ENCODE measurements at places on chromosomes 1 and 21. TPM values are rescaled to one million over a fixed set of nuclear protein-coding genes. Genes with fewer than 3 reads are reported as not detected.

- H3K4me3 ChIP-seq = no peak overlapping the region
- H3K36me3 ChIP-seq = no peaks in the 10 kb centered on the region
- H3K4me1 ChIP-seq = no peaks in the 10 kb centered on the region
Observed at GRCh38 chr1:76351655-76352054, 277.1 kb downstream of the ST6GALNAC3 start.

DNA sequence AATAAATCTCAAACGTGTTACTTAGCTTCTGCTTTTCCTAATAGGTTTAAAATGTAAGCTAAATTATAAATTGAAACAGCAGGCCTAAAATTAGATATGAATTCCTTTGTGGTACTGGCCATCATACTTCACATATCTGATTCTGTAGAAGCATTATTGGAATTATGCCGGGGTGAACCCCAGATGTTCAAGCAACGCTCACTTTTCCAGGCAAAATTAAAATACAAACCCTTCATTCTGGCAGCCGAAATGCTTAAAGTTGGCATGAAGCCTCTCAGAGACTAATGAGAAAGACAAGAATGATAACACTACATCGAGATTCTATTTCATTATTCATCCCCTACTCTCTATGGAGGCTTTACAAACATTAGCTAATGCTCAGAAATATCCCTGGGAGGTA is 1352.7 kb upstream of the ADGRL2 start:
- no peak overlapping the region for H3K4me3 ChIP-seq
- no peaks in the 10 kb centered on the region for H3K36me3 ChIP-seq

GRCh38 chr1:61047061-61047460 is 35.3 kb upstream of the NFIA start:
- H3K27ac ChIP-seq = no peak overlapping the region
- H3K27me3 ChIP-seq = no peaks in the 10 kb centered on the region
- H3K36me3 ChIP-seq = no peaks in the 10 kb centered on the region
- H3K4me1 ChIP-seq = no peaks in the 10 kb centered on the region
- no peak for DNase-seq

- no peaks in the 10 kb centered on the region for H3K27me3 ChIP-seq
- H3K4me3 ChIP-seq = no peak overlapping the region
Observed at GRCh38 chr1:237794071-237794470, 96.7 kb downstream of the ZP4 start.

DNA sequence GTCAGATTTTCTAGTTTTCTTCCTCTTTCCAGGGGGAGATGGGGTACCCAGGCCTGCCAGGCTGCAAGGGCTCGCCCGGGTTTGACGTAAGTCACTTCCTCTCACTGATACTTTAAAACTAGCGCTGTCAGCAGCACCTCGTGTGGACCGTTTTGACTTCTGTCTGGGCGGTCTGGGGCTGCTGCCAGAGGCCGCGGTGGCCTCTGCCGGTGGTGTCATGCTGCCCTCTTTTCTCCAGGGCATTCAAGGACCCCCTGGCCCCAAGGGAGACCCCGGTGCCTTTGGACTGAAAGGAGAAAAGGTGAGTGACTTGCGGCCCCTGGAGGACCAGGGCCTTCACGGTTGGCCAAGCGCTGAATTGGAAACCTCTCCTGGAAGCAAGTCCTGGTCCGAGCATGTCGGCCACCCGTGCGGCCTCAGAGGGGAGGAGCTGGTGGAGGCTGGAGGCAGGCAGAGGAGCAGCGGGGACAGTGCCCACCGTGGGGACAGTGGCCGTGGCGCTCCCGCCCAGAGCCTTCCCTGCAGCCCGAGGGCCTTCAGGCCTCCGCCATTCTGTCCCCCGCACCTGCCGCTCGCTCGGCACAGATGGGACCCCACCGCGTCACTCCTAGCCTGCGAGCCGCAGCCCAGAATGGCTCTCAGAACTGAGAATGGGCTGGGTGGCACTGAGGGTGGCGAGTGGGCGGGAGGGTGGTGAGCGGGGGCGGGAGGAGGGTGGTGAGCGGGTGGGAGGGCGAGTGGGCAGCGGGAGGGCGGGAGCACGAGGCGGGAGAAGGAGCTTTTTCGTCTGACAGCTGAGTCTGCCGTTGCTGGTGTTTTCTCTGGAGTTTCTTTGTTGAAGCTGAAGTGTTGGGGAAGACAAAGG is 9.4 kb downstream of the COL6A1 start:
- DNase-seq = peak; percentile 33
- H3K4me3 ChIP-seq = no peak overlapping the region
- no peak overlapping the region for H3K27ac ChIP-seq
- H3K27me3 ChIP-seq = no peaks in the 10 kb centered on the region
- peaks cover 9% of the 10 kb centered on the region for H3K4me1 ChIP-seq

DNA sequence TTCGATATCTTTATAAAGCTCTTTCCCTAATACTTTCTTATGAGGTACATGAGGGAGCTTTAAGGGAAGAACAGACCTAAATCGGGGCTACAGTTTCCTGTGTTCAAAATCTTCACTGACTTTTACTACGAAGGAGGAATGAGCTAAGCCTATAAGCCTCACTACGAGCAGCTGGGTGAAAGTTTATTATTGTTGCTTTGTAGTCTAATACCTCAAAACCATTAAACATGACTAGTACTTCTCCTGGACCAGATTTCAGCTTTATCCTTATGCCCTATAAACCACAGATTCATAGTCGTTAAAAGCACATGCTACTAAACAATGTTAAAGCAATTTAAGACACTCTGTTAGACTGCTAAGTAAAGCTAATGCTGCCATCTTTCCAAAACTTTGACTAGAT is 30.2 kb downstream of the NDC1 start:
- no peak overlapping the region for H3K4me3 ChIP-seq
- no peaks in the 10 kb centered on the region for H3K4me1 ChIP-seq
- no peaks in the 10 kb centered on the region for H3K27me3 ChIP-seq
- no peak for DNase-seq

KCNJ10 gene
- 0.15 TPM for total RNA-seq

MSH4 gene
- 0.62 TPM for total RNA-seq

NR0B2 gene
- not detected for total RNA-seq
